ENCODE measurements at places on chromosomes 7 and 10.

DNA sequence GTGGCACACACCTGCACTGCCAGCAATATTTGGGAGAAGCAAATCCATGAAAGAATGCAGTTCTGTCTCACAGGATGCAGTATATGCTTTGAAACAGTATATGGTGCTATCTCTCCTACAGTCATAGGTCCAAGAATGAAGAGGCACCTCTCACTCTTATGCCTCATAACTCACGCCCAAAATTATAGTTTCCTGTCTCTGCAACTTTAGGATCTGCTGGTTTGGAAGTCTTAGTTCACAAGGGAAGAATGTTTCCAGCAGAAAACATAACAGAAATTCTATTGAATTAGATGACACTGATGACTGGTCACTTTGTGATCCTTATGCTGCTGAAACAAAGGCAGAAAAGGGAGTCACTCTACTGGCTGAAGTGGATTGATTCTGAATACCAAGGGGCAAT lies 5.7 kb downstream of the C10orf67 start:
- DNase-seq = no peak

DNA sequence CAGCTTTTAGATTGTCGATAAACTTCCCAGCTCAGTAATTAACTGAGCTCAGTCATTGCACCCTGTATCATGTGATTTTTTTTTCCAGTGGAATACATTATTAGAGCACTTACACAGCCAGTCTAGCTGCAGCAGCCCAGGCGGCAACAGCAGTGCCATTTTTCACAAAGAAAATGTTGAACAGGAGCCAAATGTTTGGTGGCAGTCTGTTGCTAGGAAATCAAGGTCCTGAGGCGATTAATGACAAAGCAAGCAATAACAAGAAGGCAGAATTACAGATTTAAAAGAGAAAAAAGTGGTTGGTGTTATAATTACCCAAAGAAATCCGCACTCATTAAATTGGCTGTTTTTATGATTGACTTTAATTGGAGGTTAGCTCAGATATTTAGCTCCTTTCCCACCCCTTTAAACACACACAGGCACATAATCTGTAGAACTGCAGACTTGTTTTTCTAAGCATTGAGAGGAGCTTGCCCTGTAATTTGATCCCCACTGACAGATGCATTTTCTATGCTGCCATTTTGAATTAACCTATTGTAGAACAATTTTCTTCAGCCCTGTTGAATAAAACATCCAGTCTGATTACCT lies 267.4 kb downstream of the ADK start:
- DNase-seq = no peak

DNA sequence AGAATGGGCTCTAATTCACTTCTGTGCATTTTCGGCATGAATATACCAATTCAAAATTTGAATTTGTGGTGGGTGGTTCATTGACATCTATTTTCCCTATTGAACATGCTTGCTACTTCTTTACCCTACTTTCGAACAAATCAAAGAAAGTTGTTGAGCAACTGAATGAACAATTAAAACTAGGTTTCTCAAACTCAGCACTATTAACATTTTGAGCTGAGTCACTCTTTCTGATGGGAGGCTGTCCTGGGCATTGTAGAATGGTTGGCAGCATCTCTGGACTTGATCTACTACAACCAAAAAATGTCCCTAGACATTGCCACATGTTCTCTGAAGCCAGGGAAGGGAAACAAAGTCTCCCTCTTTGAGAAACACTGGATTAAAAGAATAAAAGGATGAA lies 116.7 kb downstream of the COL28A1 start:
- DNase-seq = no peak

GRCh38 chr10:8365935-8366911 lies 311.7 kb downstream of the GATA3 start:
- peak; percentile 69 for DNase-seq

DNA sequence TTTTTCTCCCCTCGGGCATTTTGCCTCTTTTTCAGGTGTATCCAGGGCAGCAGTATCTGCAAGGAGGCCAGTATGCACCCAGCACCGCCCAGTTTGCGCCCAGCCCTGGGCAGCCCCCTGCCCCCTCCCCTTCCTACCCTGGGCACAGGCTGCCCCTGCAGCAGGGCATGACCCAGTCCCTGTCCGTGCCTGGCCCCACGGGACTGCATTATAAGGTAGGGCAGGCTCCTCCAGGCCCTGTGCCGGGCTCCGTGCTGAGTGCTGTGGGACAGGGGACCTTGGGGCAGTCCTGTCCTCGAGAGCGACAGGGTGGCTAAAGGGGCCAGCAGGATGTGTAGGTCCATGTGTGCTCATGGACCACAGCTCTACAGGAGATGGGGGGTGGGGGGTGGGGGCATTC lies 10.6 kb downstream of the ZMIZ2 start:
- DNase-seq = no peak

- DNase-seq = no peak
Observed at GRCh38 chr10:114376523-114376922, 27.8 kb downstream of the AFAP1L2 start.

GRCh38 chr10:86693721-86694369 lies 25.5 kb downstream of the LDB3 start:
- peak; percentile 54 for DNase-seq

- DNase-seq = no peak
Observed at GRCh38 chr7:83921941-83922607, 272.5 kb downstream of the SEMA3A start.

GRCh38 chr7:143240291-143241168 lies 18.7 kb downstream of the TAS2R40 start:
- peak; percentile 71 for DNase-seq

DNA sequence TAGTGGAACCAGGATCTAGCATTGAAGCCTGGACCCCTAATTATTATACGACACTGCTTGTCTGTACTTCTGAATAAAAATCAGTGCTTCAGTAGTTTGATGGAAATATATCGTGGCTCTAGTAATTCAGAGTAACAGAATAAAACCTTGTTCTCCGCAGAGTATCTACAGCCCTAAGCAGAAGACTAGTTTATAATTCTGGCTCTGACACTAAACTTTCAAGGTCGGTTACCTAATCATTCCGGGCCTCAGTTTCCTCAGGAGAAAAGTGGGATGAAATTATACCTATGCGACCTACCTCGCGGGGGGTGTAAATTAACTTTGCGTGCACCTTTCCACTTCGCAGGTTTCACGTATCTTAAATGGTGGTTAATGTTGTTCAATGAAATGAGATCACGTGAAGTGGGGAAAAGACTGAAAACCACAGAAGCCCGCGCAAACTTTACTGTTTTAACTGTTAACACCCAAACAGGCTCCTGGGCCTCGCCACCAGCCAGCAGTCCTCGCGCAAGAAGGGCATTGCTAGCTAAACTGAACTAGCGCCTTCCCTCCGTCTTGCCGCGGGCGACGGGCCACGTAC lies 615 bp downstream of the THAP5 start:
- no peak for DNase-seq

DNA sequence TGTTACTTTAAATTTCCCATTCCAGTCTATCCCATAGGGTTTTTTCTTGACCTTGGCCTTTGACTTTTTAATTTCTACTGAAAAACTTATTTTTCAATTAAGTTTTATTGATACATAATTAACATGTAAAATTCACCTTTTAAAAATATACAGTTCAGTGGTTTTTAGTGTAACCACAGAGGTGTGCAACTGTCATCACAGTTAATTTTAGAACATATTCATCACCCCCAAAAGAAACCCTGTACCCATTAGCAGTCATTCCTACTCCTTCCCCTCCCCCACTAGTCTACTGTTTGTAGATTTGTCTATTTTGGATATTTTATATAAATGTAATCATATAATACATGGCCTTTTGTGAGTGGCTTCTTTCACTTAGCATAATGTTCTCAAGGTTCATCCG lies 96.5 kb upstream of the GJD4 start:
- DNase-seq = no peak

DNA sequence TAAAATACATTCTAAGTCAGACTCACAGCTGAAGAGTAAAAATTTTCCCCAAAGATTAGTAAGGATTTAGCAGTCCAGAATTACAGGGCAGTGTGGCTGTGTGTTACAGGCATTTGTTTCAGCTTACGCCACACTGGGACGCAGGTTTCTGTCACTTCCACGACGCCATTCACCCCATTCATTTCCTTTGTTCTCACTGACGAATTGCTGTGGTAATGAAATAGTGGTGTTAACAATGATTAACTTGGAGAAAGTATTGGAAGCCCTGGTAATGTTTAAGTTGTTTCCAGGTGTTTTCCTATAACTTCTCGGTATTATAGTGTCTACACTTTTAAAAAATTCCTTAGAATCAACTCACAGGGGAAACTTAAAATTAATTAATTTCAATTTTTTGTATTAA lies 370.9 kb downstream of the SH2D4B start:
- no peak for DNase-seq

- no peak for DNase-seq
Observed at GRCh38 chr7:83524277-83525075, 124.5 kb downstream of the SEMA3E start.

GRCh38 chr10:110326351-110327032 lies 21.8 kb upstream of the SMNDC1 start:
- DNase-seq = no peak

Measured in stimulated activated CD4-positive, alpha-beta T cell treated with anti-CD3 and anti-CD28 coated beads, Interleukin-15, amount 100 ng/mL, for 24 hours (primary cell).